ENCODE measurements at places on chromosomes 5 and 9.

DNA sequence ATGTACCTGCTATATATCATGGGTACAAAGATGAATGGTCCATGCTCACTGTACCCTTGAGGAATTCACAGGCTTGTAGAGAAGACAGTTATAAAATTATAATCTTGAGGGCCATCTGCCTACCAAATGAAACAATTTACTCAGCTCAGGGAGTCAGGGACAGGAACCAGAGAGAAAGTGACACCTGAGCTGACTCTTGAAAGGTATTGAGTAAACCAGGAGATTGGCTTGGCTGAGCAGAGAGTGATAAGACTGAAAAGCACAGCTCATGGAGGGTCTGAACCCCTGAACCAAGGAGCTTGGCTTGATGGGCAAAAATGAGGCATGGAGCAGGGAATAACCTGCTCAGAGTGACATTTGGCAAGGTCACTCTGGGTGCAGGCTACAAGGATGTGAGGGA lies 147.3 kb downstream of the FAM114A2 start:
- no peak for DNase-seq

GRCh38 chr5:123527190-123527589 lies 15.2 kb downstream of the CSNK1G3 start:
- no peak for DNase-seq

DNA sequence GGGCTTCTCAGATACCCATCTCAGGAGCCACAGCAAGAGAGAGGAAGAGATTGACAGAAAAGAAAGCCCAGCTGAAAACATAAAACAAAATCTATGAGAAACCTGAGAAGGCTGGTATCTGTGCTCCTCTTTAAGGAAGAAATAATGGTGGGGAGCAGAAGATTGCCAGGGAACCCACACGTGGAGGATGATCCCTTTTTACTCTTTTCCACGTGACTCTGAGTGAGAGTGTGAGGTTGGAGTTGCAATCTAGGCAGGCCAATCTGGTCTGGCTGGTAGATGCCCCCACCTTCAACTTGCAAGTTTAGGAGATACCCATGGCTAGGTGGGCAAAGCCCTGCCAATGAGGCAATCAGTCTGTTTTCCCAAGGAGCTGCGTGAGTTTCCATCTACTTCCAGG lies 202.3 kb downstream of the TENT4A start:
- DNase-seq, result no peak

- peak; percentile 41 for DNase-seq
Measured at GRCh38 chr5:72452515-72453245, 54.5 kb downstream of the ZNF366 start.

DNA sequence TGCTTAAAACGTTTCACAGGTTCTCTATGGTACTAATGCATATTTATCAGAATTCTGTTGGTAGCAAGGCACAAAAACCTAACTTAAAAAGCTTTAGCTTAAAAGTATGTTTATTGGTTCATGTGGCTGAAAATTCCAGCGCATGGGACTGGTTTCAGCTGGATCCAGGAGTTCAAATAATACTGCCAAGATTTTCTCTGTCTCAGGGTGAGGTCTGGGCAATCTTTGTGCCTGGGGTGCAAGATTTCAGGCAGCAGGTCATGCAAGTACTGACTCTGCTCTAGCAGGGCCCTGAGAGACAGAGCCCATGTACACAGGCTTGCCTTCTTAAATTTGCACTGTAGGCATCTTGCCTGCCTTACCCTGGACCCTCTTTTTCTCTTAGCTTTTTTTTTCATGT lies 134.2 kb upstream of the GAS1 start:
- DNase-seq, result no peak

DNA sequence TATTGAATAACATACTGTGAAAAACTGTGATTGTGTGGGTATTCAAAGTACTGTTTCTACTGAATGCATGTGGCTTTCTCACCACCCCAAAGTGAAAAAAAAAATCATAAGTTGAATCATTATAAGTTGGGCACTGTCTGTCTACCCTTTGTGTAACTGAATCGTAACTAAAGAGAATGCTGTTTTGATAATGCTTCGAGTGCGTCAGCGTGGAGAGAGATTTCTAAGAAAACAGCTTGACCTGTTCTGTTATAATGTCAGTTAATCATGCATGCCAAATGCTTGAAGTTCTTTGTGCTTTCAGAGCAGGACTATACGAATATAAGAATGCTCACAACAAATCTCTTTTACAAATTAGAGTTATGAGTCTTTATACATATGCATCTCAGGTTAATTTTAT lies 148.8 kb upstream of the SGCD start:
- no peak for DNase-seq

- DNase-seq, result no peak
Measured at GRCh38 chr5:5014586-5015235, 125.4 kb upstream of the ADAMTS16 start.
